ENCODE measurements at places on chromosomes 5 and 9.

DNA sequence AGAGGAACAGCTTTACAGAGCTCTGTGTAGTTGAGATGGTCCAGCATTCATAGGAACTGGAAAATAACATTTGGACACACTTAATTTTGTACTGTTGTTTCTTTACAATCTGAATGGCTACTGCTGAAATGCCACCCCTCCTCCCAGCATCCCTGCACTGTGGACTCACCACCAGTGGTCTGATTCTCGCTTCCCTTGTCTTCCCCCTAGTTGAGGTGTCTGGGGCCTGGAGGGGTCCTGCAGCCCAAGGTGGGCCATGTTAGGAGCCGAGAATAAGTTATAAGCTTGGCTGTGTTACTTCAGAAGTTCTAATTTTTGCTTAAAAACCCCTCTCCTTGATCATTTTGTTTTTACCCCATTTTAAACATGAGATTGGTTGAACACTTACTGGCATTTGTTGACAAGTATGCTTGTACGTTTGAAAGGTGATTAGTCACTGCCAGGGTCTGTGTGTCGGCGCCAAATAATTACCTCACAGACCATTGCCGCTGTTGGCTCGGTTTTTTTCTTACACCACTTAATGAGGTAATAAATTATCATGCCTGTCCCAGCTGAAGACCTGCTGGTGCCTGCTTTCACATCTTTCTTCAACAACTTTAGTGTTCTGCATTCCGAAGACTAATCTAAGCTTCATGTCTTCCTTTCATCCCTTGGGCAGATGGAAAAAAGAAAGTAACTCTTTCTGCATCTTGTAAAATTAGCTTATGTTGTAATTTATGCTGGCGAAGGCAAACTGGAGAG, 65.8 kb downstream of the MCCC2 start:
- DNase-seq = peak; percentile 71

GRCh38 chr5:126988021-126988569, 42.3 kb downstream of the MARCHF3 start:
- DNase-seq = no peak

DNA sequence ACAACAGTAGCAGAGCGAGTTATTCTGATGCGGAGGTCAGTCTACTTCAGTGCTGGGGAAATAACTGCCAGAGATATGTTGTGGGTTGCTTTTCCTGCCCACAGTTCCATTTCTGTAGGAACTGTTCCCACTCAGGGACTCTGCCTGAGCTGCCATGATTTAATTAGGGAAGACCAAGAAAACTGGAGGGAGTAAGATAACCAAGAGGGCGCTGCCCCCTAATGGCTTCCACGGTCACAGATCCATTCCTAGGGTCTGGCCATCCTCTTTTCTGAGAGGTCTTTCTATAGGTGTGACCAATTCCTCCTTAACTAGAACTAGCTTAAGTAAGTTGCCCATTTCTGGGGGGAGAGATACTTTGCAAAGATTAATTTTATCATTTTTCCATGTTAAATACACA, 125.9 kb downstream of the APBA1 start:
- DNase-seq = peak; percentile 16

DNA sequence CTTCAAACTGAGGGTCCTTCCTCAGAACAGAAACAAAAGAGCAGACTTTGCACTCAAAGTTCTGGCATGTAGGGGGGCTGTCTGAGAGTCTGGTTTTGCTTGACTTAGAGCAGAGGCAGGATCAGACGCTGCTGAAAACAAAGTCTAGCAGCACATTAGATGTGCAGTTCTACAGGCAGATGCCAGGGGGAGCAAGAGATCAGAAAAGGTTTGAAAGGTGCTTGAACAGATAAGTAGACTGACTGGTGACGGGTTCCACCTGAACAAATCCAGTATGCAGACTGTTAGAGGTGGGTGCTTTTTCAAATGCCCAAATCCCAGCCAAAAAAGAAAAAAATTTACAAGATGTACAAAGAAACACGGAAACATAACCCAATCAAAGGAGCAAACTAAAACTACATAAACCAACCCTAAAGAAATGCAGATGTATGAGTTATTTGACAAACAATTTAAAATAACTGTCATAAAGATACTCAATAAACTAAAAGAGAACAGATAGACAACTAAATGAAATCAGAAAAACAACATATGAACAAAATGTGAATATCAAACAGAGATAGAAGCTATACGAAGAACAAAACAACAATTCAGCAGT, 194.7 kb upstream of the FREM1 start:
- peak; percentile 29 for DNase-seq

- peak; percentile 15 for DNase-seq
These were observed 143.5 kb downstream of the GHR start for GRCh38 chr5:42566652-42567295.

- no peak for DNase-seq
These were observed 144.4 kb downstream of the GLIS3 start for GRCh38 chr9:4155221-4156026.

DNA sequence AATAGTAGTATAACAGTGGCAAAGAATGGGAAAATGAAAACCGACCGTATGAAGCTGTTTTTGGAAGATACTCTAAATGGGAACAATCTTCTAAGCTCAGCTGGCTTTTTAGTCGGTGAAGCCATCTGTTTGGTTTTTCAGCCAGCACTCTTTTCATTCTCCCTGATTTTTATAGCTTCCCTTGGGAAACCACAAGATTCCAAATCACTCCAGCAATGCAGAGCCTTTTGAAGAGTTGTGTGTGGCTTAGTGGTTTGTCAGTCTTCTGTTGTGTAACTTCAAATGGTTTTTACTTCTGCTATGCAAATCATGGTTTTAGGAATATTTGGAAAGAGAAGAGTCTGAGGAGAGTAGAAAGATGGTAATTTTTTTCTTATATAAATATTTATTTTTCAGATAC, 180.7 kb downstream of the KDM4C start:
- peak; percentile 98 for DNase-seq

DNA sequence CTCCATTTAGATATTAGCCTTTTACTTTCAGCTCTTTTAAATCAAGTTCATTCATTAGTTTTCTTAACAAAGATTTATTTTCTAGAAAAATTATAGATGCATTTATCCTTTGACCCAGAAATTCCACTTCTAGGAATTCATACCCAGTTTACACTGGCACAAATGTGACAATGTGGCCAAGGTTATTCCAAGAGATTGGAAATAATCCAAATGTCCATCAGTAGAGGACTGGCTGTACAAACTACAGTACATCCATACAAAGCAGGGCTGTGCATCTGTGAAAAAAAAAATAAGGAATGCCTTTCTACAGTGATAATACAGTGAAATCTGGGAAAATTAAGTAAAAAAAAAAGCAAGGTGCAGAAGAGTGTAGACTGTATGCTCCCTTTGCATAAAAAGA, 149.2 kb downstream of the GABBR2 start:
- DNase-seq = no peak

- DNase-seq = peak; percentile 99
These were observed 148.7 kb downstream of the LURAP1L start for GRCh38 chr9:12923468-12924009.

- DNase-seq = no peak
These were observed 222.7 kb upstream of the ACO1 start for GRCh38 chr9:32161720-32162119.

GRCh38 chr9:89467278-89467625, 30.7 kb downstream of the SEMA4D start:
- DNase-seq = no peak

DNA sequence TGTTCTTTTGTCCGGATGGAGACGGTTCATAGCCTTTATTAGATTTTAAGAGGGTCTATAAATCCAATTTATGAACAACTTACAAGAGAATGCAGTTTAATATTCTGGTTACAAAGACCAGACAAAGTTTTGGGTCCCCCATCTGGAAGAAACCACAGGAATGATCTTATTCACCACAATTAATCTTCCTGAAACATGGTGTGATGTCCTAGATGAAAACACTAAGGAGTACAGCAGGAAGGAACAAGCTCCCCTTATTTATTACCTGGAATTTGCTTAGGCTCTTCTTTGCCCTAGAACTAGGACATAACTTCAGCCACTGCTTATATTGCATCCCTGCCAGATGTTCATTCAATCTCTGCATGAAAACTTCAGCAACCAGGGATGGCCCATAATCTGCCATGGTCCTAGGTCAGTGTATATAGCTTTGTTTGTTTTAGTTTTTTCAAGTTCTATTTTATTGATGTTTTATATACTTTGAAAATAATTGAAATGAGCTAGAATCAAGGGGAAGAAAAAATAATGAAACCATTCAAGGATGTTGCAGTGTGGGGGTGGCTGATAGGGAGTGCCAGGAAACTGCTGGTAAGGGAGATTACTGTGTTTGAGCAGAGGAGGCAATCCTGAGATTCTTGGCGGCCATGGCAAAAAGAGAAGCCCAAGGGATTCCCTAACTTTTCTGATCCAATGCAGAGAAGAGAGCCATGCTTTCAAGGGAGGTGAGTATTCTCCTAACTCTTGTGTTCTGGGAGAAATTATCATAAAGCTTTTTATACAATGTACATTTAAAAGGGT, 16.8 kb downstream of the TXNDC8 start:
- peak; percentile 59 for DNase-seq

DNA sequence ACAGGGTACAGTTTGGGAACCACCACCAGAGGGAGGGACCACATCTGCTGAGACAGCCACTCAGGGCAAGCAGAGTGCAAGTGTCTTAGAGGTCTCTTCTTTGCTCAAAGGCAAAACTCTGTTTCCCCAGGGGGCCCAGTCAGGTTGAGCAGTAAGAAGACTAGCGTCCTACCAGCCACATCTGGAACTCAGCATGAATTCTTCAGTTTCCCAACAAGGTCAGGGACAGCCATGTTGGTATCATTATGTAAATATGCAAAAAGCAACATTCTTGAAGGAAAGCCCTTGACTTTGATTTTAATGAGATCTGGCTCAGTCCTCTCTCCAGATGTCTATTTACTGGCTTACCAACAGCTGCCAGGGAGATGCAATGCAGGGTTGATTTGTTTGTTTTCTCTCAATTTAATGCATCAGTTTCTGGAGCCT, 46.7 kb downstream of the TGFBI start:
- peak; percentile 79 for DNase-seq

GRCh38 chr9:116928884-116929283, 241.8 kb downstream of the TRIM32 start:
- no peak for DNase-seq

DNA sequence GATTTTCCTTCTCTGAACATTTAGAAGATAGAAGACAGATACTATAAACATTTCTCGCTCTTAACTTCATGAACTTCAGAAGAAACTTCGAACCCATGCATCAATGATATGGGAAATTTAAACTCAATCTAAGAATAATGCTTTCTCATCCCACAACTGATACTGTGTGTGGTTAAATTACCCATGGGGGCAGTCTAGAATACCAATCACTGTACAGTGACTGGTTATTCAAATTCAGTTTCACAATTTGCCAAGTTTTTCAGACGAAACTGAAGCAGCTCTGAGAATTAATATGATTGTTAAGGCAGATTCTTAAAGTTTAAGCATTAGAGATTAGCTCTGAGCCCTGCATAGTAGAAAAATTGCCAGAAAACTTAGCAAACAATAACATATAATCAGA, 431.0 kb downstream of the SH3GL2 start:
- DNase-seq = no peak

DNA sequence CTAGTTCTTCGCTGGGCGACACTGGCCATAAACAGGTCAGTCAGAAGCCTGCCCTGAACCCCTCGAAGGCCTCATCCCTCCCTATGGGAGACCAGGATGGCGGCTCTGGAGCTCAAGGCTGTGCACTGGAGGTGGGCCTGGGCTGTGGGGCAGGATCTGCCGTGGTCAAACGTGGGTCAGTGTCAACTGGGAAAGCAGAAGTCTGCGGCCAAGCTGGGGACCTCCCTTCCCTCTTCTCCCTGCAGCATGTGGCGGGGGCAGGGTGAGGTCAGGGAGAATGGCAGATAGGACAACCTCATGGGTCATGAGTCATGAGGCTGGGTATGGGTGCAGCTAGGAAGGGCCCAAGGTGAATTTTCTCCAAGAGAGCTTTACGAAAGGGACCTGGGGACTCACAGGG, 132.9 kb downstream of the RXRA start:
- DNase-seq = no peak

DNA sequence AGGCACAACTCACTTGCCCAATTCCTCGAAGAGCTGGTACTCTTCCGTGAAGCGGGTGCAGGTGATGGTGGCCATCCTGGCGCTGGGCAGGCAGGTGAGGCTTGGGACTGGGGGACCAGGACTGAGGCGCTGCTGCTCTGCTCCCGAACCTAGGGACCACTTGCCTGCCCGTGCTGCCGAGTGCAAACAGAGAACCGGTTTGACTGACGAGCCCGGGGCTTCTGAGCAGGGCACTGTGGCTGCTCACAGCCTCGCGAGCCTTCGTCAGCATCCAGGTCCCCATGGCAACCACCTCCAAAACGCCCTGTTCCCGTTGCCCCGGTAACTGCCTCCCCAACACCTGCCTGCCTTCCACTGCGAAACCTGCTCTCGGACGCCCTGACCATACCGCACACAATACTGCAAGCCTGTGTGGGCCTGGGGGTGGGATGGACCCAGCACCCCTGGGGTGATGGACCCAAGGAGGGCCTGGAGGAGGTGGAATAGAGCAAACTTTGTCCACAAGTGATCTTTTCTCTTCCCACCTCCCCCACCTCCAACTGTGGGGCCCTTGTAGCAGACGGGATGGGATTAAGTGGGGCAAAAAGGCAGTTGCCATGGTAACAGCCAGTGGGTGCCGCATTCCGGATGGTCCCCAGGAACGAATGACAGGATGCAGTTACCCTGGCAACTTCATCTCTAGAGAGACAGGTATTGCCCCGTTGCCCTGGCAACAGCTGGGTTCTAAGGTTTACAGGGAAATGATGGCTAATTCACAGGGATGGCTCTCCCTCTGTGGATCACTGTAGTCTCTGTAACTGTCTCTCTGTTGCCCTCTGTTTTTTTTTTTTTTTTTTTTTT, at the start of gene CAMK2A:
Gene CAMK2A (minus strand): TSS at position 223 of the 840 bp plus-strand sequence. CDS start 148 bp downstream, at position 75.
- no peak for DNase-seq

DNA sequence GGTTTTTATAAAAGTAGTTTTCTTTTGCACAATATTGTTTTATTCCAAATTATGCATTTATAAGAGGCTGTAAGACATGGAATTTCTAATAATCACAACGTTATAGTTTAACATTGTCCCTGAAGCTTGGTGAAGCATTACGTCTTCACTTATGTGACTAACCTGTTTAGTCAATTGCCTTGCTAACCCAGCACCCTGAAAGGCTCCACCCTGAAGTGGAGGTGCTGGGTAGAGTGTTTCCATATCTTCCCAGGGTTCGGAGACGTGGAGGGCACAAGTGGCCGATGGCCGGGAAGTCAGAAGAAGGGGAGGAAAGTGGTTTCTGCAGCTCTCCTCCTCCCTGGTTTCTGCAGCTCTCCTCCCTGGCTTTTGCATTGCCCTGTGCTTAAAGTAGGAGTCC, 83.4 kb downstream of the TRIO start:
- no peak for DNase-seq

All from AG10803 (cell line).